Lung (tissue), 17 donors: ENCODE measurements at places on chromosomes 16 and 17. TPM values are rescaled to one million over a fixed set of nuclear protein-coding genes. Genes with fewer than 3 reads are reported as not detected.

The ADGRG1 gene
- total RNA-seq: 8.8 TPM

The CEP112 gene
- total RNA-seq: 24.2 TPM

The SLC16A6 gene
- total RNA-seq: 2.3 TPM

The ACBD4 gene
- 12.7 TPM for total RNA-seq

The KRTAP2-3 gene
- total RNA-seq: not detected

The IRF8 gene
- 48.3 TPM for total RNA-seq

The CYB5D1 gene
- total RNA-seq: 17.9 TPM

The SLC38A8 gene
- total RNA-seq: not detected

The MIEN1 gene
- 20.8 TPM for total RNA-seq

The KRT32 gene
- not detected for total RNA-seq

The KRTAP4-4 gene
- not detected for total RNA-seq

The ATF7IP2 gene
- total RNA-seq: 17.4 TPM

DNA sequence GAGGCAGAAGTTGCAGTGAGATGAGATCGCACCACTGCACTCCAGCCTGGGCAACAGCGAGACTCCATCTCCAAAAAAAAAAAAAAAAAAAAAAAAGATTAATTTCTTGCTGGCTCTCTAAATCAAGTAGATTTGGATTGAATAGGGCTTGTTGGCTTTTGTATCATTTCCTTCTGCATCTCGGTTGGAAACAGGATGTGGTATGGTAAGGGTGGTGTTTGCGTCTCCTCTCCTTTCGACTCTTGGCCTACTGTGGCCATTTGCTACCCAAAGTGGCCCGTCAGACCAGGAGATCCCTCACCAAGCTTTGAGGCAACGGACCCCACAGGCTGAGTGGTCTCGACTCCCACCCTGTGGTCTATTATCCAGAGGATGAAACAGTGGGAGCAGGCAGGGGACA is 168.0 kb upstream of the IRX3 start:
- DNase-seq: no peak

- DNase-seq: no peak
These were observed 25.5 kb downstream of the TMEM235 start for GRCh38 chr17:78256707-78257591.

DNA sequence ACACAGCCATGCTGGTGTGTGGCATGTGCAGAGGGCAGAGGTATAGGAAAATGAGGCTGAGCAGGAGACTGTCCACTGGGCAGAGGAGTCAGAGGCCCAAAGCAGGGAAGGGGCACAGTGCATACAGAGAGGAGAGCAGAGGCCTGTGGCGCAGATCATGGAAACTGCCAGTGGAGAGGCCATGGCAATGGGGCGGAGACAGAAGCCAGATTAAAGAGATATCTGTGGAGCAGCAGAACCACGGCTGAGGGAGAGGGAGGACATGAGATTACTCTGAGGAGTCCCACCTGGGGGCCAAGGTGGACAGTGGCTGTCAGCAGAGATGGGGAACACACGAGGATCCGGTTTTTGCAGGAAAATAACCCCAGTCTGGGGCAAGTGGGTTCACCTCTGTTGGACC is 43.3 kb downstream of the RANBP10 start:
- DNase-seq: no peak

- DNase-seq: peak; percentile 66
These were observed 4.0 kb downstream of the SRCIN1 start for GRCh38 chr17:38601539-38602351.

- no peak for DNase-seq
These were observed 29.9 kb downstream of the MAP3K3 start for GRCh38 chr17:63652106-63652505.

GRCh38 chr17:32627239-32627996 is 140.6 kb downstream of the CDK5R1 start:
- DNase-seq: peak; percentile 61

- DNase-seq: no peak
These were observed 18.2 kb upstream of the KCNJ12 start for GRCh38 chr17:21357696-21358656.

DNA sequence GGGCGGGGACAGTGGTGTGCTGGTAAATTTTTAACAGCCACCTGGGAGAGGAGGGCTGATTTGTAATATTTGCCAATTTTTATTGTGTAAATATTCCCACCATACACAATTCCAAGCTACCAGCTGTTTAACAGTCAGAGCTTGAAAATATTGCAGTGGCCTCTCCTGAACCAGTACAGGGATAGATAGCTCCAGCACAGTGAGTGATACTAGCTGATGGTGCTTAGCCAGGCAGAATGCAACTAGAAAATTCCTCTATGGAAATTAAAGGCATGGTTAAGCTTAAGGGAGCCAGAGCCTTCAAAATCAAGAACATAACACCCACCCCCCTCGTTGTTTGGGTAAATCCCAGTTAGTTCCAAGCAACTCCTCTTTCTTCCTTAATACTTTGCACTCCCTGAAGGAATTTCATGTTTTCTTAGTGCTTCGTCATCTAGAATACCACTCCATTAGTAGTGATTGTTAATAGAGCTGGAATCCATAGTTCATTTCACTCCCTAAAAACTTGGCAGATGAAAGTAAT is 96.6 kb downstream of the CYB561 start:
- peak; percentile 41 for DNase-seq
